ENCODE measurements at places on chromosomes 16 and 17.

GRCh38 chr17:57920916-57921703 is 34.1 kb downstream of the CUEDC1 start:
- no peak for DNase-seq

DNA sequence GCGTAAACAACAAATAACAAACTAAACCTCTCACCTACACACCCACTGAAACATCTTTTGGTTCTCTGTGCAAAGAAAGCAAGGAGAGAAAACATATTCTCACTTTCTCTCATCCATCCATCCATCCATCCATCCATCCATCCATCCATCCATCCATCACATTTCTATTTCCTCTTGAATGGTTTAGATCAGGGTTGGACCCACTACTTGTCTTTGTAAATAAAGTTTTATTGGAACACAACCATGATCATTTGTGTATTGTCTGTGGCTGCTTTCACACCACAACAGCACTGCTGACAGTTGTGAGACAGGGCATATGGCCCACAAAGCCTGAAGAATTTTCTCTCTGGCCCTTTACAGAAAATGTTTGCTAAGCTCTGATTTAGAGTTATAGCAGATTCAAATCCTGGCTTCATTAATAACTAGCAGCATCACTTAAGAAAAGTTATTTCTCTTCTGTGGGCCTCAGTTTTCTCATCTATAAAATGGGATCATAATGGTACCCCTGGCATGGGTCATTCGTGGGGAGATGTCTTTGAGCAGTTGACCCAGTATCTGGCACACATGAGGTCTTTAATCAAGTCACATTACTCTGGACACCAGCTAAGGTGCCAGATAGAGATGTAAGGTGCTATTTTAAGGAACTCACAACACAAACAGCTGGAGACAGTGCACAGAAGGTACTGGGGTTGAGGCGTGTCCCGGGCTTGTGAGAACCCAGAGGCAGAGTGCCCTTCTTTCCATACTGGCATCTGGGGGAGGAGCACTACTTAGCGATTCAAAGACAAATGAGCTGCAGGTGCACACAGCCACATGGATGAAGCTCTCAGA is 146.3 kb downstream of the CMIP start:
- DNase-seq: no peak

DNA sequence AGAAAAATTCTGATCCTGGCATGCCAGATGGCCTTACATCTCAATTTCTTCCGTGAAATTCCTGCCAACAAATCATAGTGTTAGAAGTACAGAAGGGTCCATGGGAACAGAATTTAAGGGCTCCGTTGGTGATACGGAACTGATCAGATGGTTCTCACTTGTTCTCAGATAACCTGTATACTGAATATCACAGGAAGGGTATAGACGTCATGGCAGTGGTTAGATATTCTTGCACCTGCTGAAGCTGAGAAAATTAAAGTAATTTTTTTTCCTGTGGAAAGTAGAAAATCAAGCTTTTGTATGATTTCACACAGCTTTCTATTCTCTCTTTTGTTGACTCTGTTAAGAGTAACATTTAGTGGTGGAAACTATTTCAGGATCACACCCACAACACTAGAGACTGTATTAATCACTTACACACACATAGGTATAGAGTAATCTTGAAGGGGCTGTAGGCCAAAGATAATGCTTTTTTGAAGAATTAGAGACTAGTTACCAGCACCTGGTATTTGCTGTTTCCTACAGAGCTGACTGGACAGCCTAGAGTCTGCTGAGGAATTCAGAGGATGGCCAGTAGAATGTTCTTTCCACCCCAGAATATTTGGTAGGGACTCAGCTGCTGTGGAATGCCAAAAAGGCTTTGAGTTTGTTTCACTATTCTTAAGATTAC is 7.5 kb downstream of the TENT4B start:
- DNase-seq: no peak

DNA sequence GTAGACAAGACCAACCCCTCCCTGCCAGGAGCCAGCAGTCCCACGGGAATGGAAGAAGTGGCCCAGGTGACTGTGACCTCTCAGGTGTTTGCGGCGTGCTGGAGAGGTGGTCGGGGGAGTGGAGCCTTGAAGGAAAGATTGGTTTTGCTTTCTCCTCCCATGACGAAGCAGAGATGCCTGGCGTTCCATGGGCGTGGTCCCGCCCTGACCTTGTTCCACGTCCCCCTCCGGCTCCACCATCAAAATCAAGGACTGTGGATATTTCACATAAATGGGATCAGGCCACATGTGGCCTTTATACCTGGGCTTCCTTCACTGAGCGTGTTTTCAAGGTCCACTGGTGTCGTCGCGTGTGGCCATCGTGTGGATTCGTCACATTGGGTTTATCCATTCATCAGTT is 270.6 kb upstream of the TNRC6C start:
- no peak for DNase-seq

GRCh38 chr16:13435415-13435814 is 484.5 kb upstream of the ERCC4 start:
- DNase-seq: no peak

- DNase-seq: no peak
Observed at GRCh38 chr17:57544401-57544800, 200.7 kb downstream of the CCDC182 start.

DNA sequence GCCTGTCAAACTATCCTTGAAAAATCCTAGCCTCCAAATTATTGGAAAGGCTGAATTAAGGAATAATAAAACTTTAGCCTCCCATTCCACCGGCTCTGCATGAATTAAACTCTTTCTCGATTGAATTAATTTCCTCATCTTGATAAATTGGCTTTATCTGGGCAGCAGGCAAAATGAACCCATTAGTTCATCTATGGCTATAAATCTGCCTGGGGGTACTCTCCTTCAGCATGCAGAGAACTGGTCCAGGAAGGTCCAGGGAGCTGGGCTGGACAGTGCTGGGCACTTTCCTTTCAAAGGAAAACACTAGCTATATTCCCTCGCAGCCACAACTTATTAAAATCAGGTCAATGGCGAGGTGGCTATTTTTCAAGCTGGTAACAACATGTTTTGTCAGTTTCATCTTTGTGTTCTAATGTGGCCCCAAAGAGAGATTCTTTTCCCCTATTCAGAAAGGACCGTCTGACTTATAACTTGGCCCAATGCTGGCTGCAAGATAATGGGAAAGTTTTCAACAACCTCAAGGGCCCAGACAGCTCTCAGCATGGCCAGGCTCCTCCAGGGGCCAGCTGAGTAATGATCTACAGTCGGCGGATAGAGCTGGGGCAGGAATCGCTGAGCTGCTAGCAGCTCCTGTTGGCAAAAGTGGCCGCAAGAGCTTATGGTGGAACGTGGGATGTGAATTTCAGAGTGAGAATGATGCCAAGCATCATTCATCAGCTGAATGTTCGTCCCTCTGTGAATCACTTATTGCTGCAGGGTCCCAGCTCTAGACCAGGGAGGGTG is 326.9 kb downstream of the SLC39A11 start:
- no peak for DNase-seq

- DNase-seq: no peak
Observed at GRCh38 chr17:68182940-68183551, 64.8 kb upstream of the AMZ2 start.

DNA sequence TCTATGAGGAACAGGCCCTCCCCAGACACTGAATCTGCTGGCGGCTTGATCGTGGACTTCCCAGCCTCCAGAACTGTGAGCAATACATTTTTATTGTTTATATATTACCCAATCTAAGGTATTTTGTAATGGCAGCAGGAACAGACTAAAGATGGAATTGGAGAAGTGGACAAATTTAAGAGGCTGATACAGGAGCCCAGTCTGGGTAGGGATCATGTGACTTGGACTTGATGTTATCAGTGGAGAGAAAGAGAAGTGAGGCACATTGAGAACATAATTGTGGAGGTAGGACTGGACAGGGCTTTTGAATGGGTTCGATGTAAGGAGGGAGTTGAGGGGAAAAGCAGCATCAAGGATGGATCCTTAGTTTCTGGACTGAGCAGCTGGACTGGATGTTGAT is 93.8 kb downstream of the USP31 start:
- DNase-seq: no peak

DNA sequence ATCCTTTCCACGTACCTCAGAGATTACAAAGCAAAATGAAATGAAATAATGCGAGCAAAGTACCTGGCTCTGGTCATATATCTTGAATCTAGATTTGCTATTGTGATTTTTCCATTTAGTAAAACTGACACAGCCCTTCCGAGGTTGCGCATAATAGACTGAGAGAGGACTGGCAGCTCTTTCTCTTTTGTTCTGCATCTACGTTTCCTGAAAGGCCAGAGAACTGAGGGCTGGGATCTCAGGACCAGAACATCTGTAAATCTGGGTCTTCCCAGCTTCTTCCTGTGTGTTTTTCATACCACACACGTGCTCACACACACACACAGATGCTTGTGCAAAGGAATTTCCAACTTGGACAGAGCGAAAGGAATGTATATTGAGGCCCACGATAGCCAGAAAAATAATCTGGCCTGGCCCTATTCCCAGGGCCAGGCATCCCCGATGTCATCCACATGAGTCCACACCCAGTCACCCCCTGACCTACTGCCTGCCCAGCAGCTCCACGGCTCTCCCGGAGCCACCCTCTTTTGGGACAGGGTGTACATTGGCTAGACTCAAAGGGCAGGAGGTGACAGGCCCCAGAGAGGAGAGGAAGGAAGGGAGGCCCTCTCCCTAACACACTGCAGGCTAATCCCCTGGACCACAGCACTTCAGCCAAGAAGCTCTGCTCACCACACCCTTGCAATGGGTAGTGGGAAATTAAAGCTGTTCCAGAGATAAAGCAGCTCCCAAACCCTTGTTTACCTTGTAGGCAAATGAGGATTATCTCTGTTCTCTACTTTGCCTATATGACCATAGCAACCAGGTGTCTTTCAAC is 41.8 kb downstream of the NOL11 start:
- DNase-seq: no peak

DNA sequence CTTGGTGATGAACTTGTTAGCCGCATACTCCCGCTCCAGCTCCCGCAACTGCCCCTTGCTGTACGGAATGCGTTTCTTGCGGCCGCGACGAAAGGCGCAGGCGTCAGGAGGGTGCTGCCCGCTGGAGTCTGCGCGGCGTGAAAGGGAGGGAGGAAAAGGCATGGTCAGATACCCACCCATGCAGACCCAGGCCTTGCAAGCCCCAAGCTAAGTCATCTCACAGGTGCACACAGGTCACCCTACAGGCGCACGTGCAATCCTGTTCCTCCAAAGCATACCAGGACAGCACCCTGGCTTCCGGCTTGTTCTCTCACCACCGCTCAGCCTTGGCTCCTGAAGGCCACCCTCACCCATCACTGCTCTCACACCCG is 1.6 kb downstream of the HOXB13 start:
- no peak for DNase-seq

DNA sequence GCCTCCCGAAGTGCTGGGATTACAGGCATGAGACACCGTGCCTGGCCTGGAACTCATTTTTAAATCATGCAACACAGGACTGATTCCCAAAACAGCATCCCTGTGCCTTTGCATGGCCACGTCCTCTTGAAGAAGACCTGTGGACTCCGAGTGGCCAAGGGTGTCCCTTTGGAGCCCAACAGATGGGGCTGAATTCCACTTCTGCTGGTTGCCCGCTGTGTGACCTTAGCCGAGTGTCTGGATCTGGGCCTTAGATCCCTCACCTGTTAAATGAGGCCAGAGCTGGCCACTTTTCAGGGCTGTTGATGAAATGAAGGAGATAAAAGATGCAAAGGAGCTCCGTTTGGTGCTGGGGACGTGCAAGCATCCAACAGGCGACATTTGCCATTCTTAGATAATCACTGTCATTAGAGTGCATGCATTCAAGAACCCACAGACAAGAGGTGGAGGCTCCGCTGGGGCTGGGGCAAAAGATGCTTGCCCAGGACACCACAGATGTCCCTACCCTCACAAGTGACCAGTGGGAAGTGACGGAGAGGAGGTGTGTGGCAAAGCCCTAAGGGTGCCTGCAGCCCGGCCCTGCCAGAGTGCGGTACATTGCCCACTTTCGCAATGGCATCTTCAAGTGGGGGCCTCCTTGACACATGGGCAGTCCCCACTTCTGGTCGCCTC is 354.1 kb upstream of the TNRC6C start:
- no peak for DNase-seq

- no peak for DNase-seq
Observed at GRCh38 chr17:65029605-65030336, 26.8 kb downstream of the GNA13 start.

- no peak for DNase-seq
Observed at GRCh38 chr17:46977750-46978488, 1.1 kb downstream of the RPRML start.

- no peak for DNase-seq
Observed at GRCh38 chr17:79946352-79947231, 89.1 kb downstream of the TBC1D16 start.

GRCh38 chr16:15507301-15507958 is 73.0 kb downstream of the BMERB1 start:
- DNase-seq: no peak

DNA sequence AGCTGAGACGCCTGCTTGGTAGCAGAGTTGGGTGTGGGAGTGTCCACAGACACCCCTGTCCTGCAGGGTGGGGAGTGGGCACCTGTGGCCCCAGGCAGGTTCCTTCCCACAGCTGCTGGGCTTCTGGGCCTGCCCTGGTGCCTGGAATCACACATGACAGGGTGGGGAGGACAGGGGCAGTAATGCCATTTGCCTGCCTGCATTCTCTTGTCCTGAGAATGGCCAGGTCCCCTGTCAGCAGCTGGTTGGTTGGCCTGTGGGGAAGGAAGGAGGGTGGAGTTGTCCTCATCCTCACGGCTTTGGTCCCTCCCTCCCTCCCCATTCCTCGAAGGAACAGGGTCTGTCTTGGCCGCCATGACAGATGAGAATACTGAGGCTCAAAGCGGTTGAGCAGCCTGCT is 5.2 kb downstream of the PRSS53 start:
- DNase-seq: no peak

GRCh38 chr17:83057397-83057761 is 22.0 kb upstream of the METRNL start:
- DNase-seq: no peak

DNA sequence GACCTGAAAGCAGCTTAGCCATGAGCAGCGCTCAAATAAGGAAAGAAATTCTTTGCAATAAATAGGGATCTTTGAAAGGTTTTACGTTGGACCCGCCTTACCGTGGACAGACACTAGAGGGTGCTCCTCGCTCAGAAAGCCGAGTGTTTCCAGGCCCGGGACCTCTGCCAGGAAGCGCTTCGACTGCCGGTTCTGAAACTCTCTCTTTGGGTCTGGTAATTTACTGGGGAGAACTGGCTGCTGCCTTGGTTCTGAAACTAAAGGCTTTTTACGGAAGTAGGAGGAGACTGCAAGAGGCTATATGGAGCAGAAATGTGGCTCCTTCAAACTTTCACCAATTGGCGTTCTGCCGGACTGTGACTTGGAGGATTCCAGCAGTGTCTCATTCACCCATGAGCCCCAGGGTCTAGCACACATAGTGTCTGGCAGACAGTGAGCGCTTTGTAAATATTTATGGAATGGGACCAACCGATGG is 45.6 kb upstream of the HOXB9 start:
- DNase-seq: peak; percentile 55

DNA sequence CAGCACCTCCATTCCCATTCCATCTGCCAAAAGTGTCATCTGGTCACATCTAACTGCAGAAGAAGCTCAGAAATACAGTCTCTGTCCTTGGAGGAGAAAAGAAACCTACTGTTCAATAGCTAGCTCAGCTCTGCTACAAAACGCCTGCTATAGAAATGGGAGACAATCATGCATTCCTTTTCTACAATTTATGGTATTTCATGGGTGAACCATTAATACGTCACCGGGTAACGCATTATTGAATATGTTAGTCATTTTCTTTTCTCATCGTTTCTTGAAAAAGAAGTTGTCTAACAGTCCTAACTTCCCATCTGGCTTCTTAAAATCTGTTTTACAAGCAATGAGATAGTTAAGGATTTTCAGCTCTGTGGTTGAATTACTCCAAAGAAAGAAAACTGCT is 496.7 kb upstream of the RBFOX1 start:
- no peak for DNase-seq

- no peak for DNase-seq
Observed at GRCh38 chr17:31413874-31414549, 22.5 kb downstream of the RAB11FIP4 start.
